ENCODE measurements at places on chromosomes 2 and 18.

DNA sequence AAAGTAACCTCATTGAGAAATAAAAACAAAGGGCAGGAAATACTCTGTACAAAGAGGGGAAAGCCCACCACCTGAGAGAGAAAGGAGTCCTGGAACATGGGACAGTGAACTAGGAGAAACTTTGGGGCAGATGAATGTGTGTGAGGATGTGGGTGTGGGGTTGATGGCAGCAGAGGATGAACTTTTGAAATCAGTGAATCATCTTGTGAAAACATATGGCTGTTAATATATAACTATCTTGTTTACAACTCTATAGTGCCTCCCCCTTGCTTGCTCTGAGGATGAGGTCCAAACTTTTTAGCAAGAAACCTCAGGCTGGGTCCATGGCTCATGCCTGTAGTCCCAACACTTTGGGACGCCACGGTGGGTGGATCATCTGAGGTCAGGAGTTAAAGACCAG lies 171.8 kb upstream of the LHCGR start:
- no peak for DNase-seq

GRCh38 chr2:148303161-148303560 lies 282.3 kb downstream of the MBD5 start:
- no peak for DNase-seq

DNA sequence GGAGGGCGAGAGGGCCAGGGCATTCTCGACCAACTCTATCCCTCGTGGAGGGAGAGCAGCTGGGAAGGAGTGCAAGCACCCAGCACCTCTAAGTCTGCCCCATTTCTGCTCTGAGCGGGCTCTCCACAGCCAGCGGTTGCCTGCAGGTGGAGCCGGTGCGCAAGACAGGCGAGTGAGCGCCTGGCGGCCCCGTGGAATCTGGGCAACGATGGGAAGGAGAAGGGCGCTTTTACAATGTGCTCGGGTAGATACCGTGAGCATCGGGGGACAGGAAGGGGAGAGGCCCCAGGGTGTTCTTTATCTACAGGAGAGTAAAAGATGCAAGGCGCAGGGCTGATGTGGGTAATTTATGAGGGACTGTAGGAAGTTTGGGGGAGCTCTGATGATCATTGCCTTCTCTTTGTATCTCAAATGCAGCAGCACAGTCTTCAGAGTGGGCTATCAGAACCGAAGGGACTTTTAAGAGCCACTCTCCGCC lies 867 bp upstream of the TTL start:
- peak; percentile 48 for DNase-seq

- no peak for DNase-seq
Observed at GRCh38 chr2:40820319-40820718, 368.4 kb upstream of the SLC8A1 start.

GRCh38 chr2:181790716-181791649 lies 100.5 kb upstream of the ITPRID2 start:
- DNase-seq: no peak

DNA sequence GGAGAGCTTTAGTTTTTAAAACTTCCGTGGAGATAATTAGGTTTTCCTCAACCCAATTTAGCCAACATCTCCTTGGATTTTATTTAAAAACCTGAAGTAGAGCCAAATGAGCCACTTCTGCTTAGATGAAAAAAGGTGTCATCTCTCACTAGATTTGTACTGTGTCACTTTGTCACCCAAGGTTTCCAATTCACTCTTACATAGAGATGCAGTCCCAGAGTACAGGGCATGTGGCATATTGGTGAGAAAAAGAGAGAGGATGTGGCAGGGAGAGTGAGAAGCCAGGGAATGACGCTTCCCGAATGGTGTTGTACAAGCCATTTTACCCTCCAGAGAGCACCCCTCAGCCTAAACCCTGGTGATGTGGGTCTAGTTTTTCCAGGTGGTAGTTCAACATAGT lies 44.4 kb upstream of the CTLA4 start:
- no peak for DNase-seq

- DNase-seq: no peak
Observed at GRCh38 chr2:227886149-227886548, 14.7 kb downstream of the DAW1 start.

GRCh38 chr2:156852210-156852609 lies 405.3 kb upstream of the GALNT5 start:
- no peak for DNase-seq

- no peak for DNase-seq
Observed at GRCh38 chr2:224523626-224524577, 61.3 kb downstream of the CUL3 start.

DNA sequence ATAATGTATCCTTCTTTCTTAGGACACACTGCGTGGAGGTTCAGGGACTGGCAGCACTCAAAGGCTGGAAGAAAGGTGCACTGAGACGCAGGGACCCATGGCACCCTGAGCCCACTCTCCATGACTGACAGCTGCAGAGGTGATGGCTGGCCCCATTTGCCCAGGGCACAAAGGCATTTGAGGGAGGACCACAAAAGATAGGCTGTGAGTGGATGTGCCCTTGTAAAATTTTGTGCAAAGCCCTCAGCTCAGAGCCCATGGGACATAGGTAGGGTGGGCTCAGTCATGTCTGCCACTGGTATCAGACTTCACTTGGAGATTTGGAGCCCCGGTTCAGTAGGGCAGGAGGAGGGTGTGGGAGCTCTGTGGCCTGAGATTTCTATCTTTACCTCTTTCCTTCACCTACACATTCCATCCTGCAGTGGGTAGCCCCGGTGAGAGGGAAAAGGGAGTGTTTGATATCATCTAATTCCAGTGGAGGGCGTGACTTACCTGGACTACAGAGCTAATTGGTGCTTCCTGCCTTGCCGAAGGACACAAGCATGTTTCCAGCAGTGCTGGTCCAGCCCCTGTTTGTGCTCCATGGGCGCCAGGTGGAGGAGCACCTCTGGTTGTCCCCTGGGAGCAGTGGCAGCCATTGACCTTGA lies 312.2 kb downstream of the EN1 start:
- no peak for DNase-seq

DNA sequence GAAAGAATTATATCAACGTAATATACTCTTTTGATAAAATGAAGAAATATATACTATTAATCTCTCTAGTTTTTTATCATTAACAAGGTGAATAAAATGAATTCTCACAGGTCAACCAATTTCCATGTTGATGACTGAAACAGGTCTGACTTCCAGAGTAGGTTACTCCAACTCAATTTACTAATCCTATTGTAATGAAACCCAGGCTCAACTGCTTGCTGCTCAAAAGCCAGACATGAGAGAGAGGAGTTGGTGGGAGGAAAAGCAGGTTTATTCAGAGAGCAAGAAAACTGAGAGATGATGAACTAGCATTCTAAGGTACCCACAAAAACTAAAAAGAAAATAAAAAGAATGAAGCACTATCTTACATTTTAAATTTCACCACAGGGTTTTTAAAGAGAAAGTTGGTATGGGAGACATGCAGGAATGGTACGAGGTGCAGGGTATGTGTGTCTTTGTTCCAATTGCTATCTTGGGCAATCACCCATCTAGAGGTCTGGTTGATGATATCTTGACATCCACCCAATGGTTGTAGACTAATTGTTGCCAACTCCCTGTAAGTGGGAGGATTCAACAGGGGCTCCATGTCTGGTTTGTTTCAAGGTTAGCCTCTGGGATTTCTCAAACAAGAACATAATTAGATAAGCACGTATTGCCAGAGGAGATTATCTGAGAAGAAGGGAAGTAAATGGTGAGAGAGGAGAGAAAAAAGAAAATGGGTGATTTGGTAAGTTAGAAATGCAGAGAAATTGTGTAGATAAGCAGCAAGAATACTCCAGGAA lies 471.4 kb upstream of the REG3G start:
- DNase-seq: no peak

DNA sequence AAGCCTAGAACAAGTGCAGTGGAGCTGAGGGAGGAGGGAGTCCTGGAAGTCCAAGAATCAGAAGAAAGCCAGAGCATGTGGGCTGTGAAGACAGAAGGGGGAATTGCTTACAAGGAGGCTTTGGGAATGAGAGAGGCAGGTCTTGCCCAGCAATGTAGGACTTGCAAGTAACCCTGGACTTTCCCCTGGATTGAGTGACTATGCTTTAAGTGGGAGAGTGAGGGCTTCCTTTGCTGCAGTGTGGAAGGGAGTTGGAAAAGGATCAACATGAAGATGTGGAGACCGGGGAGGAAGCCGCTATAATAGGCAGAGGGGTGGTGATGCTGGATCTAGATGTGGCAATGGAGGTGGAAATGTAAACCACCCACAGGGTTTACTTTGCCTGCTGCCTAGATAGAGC lies 13.8 kb upstream of the SCYGR1 start:
- DNase-seq: no peak

- no peak for DNase-seq
Observed at GRCh38 chr18:45050712-45051601, 370.3 kb downstream of the SETBP1 start.

DNA sequence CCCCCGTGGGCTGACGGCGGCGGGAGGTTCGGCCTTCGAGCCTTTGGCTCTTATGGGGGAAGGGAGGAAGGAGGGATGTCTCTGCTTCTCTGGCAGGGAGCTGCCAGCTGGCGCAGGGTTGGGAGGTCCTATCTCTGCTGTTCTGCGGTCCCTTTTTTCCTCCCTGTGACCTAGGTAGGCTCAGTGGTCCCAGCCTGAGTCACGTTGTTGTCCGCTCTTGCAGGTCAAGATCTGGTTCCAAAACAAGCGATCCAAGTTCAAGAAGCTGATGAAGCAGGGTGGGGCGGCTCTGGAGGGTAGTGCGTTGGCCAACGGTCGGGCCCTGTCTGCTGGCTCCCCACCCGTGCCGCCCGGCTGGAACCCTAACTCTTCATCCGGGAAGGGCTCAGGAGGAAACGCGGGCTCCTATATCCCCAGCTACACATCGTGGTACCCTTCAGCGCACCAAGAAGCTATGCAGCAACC lies 2.5 kb downstream of the DLX1 start:
- no peak for DNase-seq

GRCh38 chr18:42864876-42865275 lies 250.6 kb downstream of the RIT2 start:
- DNase-seq: no peak

DNA sequence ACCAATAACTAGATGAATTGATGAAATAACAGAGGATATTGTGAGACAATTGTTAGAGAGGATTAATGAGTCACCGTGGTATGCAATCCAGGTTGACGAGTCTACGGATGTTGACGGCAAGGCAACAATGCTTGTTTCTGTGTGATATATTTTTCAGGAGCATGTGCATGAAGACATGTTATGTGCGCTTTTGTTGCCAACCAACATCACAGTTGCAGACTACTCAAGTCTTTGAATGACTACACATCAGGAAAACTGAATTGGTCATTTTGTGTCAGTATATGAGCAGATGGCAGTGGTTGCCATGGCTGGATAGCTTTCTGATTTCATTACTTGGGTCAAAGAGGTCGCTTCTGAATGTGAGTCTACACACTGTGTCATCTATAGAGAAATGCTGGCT lies 96.8 kb upstream of the CRACDL start:
- DNase-seq: no peak

GRCh38 chr2:74105413-74105812 lies 42.3 kb downstream of the BOLA3 start:
- no peak for DNase-seq

DNA sequence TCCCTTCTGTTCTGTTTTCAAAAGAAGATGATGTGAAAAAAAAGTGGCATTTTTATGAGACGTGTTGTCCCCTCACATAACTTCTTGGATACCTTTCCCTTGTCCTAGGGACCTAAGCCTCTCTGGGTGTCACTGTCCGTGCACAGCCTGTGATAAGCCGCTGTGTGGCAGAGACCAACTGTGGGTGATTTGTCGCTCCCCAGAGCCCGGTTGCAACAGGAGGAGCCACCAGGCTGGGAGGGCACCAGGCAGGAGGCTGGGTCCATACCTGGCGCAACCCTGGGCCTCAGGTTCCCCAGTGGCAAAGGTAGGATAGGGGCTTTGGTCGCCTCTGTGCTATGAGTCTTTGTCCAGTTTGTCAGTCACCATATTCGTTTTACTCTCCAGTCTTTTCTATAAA lies 82.1 kb downstream of the AGAP1 start:
- DNase-seq: no peak

DNA sequence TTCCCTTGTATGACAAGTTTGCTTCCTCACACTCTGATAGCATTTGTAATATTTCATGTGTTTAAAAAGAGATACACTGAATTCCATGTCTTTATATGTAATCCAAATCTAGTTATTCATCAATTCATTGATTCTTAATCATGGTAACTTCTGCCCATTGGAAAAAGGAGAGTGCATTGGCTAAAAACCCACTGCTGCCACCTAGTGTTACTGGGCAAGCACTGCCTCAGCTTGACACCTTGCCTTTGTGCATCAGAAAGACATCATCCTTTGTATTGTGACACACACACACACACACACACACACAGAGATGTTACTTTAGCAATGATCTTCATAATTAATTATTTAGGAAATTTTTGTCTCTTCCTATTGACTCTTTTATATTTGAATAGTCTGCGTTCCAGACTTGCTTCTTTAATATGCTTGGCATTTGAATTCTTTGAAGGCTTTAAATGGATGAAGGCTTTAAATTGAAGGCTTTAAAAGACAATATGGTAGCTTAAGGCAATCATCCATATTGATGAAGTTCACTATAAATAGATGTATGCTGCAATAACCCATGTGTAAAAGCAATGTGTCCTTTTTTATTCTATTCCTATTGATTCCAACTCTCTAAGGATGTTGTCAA lies 414.2 kb upstream of the CHST9 start:
- no peak for DNase-seq

DNA sequence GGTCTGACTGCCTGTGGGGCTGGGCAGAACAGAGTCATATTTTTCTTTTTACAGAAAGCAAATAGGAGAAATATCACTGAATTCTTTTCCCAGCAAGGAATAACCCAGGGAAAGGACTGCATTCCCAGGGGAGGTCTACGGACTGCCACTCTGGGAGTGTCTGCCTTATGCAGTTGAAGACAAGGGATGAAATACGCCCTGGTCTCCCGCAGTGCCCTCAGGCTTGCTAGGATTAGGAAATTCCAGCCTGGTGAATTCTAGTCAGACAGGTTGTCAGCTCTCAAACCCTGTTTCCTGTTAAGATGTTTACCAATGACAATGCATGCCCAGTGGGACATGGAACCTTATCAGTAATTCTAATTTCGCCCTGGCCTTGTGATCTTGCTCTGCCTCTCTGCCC lies 30.3 kb upstream of the PDK1 start:
- DNase-seq: no peak

GRCh38 chr18:48950536-48951447 lies at the start of gene SMAD7:
TSS of gene SMAD7 (minus strand) at chr18:48950965. CDS start at chr18:48950424, 541 bp downstream.
- DNase-seq: no peak

DNA sequence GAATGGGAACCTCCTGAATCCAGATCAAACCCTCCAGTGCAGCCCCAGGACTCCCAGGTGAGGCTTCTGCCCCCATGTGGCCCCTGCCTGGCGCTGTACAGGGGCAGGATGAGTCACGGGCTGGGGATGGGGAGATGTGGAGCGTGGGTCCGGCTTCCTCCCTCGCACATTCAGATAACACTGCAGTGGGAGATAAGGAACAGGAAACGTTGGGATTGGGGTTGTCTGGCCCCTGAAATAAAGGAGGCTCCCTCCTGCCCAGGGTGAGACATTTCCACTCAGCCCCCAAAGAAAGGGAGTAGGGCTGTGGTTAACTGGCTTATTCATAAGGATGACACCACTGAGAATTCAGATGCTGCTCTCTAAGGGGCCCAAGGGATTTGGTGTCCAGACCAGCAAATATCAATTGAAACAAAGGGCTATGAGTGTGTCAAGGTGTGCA lies 30.7 kb downstream of the IGFBP5 start:
- no peak for DNase-seq

GRCh38 chr2:10297959-10298531 lies 4.7 kb upstream of the HPCAL1 start:
- DNase-seq: no peak

- DNase-seq: no peak
Observed at GRCh38 chr2:162211732-162212131, 31.5 kb downstream of the FAP start.

All from stimulated activated CD8-positive, alpha-beta memory T cell treated with anti-CD3 and anti-CD28 coated beads, Interleukin-15, amount 100 ng/mL, for 24 hours (primary cell).